ENCODE measurements at places on chromosomes 1 and 21. TPM values are rescaled to one million over a fixed set of nuclear protein-coding genes. Genes with fewer than 3 reads are reported as not detected.

The WNT3A gene
- not detected for total RNA-seq

DNA sequence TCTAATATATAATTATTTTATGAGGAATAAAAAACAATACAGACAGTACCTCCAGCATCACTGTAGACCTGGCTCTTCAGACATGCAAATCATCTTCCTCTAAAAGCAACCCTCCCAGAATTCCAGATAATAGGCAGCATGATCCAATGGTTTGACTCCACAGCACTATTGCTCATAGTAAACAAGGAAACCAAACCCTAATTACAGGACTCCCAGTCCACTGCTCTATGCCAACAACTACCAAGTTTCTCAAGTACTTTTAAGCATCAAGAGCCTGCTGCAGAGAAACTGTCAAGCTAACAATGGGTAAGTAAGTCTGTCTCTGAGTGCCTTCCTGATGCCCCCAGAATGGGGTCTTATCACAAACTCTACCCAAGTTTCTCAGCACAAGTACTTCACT is 57.2 kb downstream of the EYA3 start:
- no peak for DNase-seq

DNA sequence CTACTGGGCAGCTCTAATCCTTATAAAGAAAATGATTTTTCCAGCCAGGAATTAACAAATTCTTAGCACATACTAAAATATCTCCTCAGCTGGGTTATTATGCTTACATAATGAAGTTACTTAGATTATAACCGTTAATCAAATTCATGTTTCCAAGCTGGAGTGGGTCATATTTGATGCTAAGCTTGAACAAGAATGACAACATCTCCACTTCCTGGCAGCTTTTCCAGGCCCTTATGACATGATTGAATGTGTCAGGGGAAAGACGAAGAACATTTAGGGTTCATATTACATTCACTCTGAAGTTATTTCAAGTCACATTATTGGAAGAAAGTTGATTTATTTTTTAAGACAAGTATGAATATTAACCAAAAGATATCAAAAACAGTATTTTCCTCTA is 333.7 kb downstream of the PCP4 start:
- DNase-seq = no peak

DNA sequence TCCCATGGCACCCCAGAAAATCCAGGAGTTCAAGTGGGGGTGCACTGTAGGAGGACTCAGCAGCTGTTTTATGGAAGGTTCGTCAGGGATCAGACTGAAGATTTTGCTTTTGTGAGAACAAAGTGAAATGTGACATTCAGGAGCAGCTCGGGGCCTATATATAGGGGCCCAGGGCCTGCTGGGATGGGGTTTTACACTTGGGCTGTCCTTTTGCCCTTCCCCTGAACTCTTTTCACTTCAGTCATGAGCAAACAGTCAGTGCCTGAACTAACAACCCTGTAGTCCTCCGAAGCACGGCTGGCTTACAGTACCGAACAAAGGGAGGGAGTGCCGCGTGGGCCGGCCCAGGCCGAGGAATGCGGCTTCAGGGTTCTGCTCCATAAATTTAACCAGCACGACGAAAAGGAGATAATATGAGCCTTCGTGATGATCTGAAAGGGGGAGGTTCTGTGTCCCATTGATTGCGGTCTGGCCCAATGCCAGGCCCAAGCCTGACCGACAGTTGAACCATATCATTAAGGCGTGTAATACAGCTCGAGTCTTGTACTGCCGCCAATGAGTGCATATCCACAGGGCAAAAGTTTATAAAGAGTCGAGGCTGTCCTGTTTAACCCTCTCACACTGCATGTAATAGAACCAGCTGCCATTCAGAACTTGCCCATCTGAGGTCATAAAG is 139.9 kb downstream of the DHRS3 start:
- no peak for DNase-seq

DNA sequence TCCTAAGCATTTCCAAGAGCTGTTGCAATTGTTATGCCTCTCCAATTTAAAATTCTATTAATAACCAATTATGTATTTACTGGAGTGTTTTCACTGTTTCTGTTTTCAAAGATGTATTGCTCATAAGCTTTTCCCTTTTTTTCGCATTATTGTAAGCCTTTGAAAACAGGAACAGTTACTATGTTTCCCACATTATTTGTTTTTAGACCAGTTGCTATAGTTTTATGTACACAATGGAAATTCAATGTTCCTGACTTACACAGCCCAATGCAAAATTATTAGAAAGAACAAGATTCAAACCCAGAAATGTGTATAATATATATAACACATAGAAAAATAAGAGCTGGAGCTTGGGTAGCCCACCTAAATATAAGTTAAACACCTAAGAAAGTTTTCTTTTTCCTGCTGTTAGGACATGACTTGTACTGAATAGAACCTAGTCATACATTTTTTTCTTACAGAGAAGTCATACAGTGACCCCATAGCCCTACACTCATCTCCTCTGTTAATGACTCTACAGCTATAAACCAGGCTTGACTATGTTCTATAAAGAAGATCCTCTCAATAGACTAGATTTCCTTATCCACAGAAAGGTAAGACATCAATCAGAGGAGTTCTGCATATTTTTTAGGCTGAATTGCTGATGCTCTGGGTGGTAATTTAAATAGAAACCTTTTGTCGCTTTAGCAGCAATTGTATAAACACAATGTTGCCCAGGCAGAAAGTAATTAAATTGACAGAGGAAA is 299.6 kb downstream of the USH2A start:
- no peak for DNase-seq

The SLAMF8 gene
- 0.53 TPM for total RNA-seq

DNA sequence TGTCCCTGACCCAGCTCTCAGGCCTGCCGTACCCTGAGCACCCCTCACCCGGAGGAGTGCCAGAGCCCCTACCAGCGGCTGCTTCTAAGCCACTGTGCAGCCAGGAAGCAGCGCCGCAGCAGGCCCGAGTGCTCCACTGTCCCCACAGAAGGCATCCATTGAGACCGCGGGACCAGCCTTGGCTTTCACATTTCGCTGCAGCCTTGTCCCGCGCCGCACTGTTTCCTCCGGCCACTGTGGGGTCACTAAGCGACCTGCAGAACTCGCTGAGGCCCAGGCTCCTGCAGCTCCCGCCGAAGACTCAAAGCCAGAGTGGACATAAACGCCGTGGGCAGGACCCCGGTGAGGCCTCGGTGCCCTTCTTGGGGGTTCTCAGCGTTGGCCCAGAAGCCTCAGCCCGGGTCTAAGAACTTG is 3.0 kb downstream of the ALX3 start:
- DNase-seq = no peak

DNA sequence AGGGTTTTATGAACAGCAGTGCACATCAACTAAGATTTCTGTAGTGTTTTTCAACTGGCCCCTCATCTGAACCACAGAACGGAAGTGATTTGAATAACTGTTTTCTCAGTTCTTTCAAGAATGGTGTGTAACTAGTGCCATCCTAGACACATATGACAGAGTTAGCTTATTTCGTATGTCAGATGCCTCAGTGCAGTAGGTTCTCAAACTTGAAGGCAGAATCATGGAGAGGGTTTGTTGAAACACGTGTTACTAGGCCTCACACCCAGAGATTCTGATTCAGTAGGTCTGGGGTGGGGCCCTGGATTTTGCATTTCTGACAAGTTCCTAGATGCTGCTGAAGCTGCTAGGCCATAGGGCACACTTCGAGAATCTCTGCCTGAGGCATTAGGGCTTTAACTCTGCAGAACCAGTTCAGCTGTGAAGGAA is 49.0 kb downstream of the SCCPDH start:
- no peak for DNase-seq

DNA sequence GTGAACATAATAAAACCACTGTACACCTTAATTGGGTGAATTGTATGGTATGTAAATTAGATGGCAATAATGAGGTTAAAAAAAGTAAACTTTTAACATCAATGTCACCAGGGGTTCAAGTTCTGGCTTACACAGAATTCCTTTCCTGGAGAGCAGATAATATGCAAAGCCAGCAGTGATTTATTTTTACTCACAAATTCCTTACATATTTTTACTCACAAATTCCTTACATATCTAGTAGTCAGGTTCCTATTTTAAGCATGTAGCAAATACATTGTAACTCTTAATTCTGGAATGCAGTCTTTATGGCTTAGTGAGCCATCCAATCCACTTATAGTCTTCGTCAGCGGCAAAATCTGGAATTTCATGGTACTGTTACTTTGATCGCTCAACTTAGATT is 1.3 kb upstream of the UBE4B start:
- no peak for DNase-seq

The NBPF4 gene
- 0.31 TPM for total RNA-seq

DNA sequence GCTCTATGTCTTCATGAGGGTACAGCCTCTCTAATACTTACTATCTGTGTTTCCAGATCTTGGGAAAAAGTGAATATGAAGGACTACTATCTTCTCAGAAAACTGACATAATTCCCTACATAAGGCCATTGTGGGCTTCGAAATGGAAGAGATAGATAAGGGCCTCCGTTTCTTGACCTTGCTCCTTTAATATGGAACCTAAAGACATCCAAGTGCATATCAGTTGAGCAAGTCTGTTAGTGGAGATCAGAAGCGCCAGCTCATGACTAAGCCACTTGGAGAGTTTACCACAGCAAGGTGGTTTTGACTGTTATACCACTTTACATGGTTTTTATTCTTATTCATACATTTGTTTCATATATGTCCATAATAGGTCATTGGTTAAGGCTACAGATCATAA is 35.3 kb upstream of the FCER1A start:
- no peak for DNase-seq

The ESRRG gene
- total RNA-seq = not detected

The CELA3B gene
- total RNA-seq = not detected

DNA sequence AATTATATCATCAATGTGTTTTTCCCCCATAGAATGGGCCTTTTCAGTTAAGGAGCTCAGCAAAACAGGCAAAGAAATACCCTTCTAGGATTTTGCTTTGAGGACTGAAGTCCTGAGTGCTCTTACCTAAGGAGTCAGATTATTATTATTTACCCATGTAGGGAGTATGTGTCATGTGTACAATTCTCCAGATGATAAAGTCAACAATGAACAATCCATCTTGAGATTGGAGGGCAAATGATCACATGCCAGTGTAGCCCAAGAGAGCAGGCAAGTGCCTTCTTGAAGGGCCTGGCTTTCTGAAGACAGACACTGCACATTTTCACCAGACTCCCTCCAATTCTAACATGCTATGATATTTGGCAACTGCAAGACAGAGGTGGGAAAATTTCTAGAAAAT is 159.7 kb downstream of the PCNX2 start:
- no peak for DNase-seq

DNA sequence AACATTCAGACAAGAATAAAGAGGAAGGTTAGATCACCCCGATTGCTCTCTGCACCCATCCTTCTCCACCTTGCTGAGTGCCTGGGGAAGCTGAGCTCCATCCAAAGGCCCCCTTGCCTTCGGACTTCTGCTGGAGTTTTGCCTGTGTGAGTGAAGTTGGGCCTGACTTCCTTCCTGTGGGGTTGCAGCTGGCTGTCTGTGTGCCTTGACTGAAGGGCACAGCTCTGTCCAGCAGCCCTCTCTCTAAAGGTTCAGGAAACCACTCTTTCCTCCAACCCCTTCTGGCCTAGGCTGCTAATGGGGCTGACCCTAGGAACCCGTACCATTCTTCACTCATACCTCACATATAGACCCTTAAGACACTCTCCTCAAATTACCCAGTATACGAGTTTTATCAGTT is 173.4 kb upstream of the HMCN1 start:
- DNase-seq = peak; percentile 21

DNA sequence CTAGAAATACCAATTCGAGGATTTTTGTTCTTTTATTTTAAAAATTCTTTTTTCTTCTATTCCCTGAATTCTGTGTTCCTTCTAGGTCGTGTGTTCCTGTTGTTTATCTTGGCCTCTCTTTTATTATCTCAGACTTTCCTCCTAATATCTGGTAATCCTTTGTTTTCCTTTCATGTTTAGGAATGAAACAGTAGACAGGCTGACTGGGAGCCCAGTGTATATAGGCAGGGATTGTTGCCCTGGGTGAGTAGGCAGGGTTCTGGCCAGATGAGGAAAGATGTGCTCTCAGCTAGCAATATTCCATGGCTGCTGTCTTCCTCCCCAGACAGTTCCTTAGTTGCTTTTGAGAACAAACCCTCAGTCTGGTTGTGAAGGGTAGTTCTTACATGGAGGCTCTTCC is 161.8 kb upstream of the PDE4B start:
- DNase-seq = no peak

The SH3D21 gene
- 8.1 TPM for total RNA-seq

DNA sequence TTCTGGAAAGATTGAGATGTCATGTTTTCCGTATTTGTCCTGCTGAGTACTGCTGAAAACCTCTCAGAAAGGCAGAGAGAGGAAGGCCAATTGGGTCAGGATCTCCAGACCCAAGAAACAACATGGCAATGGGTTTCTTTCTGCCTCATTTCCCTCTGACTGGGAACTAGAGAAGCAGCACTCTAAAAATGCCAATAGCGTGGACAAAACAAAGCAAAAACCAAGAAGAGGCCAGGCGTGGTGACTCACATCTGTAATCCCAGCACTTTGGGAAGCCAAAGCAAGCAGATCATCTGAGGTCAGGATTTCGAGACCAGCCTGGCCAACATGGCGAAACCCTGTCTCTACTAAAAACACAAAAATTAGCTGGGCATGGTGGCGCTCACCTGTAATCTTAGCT is 18.3 kb downstream of the TNFRSF9 start:
- no peak for DNase-seq

- DNase-seq = no peak
These were observed 44.8 kb upstream of the ABCG1 start for GRCh38 chr21:42174173-42174572.

The CFHR5 gene
- not detected for total RNA-seq

DNA sequence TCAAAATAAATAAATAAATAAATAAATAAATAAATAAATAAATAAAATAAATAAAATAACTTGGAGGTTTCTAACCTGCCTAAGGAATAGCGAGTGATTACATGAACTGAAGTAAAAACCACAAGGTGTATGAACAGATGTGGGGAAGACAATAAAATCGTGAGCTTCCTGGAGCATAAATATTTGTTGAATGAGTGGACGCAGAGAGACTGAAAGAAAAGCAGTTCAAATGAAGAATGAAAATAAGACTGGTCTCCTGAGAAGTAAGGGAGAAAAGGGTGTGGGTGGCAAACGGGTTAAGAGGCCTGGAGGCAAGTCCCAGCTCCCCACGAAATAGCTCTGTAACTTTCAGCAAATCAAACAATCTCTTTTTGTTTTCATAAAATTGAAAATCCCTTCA is 33.6 kb downstream of the CHML start:
- DNase-seq = no peak

DNA sequence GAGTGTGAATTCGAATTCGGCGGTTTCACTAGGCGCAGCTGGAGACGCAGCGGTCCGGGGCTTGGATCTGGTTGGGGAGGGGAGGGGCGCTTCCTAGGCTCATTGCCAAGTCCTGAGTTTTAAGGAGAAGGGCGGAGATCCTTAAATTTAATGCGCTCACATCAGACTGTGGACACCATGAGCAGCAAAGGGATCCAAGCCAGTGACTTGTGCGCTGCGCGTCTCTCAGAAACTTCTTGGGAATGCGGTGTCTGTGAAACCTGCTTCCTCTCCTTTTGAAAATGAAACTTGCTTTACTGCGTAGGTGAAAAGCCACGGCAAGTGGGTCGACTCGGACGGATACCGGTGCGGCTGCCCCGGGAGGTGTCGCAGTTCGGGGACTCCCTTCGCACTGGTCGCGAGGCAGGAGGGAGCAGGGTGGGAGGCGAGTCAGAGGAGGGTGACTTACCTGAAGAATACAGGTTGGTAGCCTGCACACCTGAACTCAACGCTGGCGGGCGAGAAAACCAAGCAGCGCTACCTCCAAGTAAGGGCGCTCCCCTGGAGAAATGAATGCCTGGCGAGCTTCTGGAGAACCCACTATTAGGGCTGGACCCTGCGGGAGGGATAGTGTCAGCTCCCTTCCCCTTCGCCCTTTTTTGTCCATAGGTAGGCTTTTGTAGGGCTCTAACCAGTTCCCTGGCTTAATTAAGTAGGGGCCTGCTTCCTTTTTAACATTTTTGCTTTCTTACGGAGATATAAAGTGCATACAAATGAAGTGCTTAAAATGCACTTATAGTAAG is 992 bp downstream of the TENT5C start:
- DNase-seq = peak; percentile 62
